ENCODE measurements at places on chromosomes 2 and 18.

GRCh38 chr18:12990641-12990966, 558 bp upstream of the CEP192 start:
- no peak for DNase-seq

- DNase-seq: no peak
Observed at GRCh38 chr18:13501543-13501887, 224.8 kb downstream of the FAM210A start.

DNA sequence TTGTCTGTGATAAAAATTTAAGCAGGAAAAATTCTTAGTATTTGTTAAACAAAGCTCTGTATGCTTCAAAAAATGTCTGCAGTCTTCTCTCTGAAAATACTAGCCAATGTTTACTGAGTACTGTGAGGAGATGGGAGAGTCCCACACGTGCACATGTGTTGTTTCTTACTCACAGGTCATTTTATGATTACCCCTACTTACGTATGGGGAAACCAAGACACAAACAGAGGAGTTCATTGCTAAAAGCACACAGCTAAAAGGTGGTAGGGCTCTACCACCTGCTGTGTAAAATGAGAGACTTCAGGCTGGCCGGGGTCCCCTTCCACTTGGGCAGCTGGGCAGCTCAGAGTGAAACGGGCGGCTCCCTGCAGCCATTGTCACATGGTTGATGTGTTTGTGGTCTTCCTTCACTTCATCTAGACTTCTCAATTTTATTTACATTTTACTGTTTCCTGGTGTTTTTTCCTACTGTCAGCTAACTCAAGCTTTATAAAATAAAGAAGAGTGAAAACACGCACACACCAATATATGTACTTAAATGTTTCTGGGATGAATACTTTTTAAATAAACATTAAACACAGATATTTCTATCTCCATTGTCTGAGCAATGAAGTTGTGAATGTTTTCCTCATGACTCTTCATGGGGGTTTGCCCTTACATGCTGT, 71.2 kb downstream of the MBP start:
- DNase-seq: no peak

- no peak for DNase-seq
Observed at GRCh38 chr2:82000606-82001005, 1696.1 kb upstream of the LRRTM1 start.

DNA sequence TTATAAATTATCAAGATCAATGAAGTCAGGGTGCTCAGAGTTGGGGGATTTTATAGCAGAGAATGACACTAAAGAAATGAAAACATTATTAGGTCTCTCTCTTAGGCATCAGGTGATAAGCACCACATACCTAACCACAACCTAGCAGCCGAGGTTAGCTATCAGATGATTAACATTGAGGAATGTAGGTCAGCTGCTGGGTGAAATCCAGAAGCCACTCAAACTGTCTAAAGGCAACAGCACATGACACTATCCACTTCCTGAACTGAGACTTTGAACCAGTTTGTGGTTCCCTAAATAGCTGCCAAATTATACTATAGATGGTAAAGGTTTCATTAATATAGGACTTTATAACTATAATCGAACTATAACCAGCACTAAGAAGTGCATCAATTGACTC, 4.7 kb downstream of the EPG5 start:
- no peak for DNase-seq

DNA sequence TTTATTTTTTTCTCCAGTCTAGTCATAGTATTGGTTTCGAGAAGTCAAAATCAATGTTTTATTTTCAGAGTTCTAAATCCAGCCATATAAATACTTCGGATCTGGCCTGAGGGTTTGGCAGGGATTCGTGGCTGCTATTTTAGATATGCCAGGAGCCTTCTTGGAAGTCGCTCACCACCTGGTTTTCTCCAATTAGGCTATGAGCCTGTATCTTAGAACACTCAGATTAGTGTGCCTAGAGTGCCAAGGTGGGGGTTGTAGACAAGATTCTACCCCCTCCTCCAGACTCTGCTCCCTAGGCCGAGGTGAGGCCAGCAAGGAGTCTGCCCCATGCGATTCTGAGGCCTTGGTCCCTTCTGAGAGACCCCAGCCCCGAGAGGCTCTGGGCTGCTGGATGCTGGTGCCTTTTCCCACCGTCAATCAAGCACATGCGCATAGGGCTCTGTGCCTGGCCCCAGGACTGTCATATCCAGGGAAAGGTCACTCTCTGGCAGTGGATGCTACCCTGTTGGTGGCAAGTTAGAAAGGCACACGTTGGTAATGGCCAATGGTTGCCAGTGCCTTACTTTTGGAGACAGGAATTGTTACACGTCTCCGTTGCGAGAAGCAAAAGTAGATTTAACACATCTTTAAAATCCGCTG, 197.1 kb downstream of the AGAP1 start:
- DNase-seq: no peak

DNA sequence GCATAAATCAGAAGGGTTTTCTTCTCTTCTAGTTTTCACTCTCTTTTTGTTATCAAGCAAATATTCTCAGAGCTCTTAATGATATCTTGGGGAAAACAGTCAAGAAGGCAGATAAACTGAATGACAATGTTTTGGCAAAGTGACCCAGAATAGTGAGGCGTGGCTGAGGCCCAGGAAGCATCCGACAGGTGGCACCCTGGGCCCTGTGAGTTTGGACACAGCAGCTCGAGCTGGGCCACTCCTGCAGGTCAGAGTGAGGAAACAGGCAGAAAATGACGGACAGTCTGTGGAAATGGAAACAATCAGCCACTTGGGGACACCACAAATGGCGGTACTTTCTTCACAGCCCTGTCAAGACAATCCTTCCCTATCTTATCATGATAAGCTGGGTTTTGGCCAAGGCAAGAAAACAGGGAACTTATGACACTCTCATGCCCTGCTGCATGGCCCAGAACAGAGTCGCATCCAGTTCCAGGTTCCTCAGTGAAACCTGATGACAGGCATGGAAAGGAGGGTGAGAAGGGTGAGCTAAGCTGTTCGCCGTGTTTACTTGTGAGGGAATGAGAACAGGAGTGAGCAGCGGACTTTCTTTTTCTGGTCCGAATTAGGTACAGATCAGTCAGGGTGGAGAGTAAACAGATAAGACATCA, 32.1 kb downstream of the MRPL44 start:
- DNase-seq: peak; percentile 70

- DNase-seq: no peak
Observed at GRCh38 chr2:168328421-168328820, 81.0 kb upstream of the STK39 start.

DNA sequence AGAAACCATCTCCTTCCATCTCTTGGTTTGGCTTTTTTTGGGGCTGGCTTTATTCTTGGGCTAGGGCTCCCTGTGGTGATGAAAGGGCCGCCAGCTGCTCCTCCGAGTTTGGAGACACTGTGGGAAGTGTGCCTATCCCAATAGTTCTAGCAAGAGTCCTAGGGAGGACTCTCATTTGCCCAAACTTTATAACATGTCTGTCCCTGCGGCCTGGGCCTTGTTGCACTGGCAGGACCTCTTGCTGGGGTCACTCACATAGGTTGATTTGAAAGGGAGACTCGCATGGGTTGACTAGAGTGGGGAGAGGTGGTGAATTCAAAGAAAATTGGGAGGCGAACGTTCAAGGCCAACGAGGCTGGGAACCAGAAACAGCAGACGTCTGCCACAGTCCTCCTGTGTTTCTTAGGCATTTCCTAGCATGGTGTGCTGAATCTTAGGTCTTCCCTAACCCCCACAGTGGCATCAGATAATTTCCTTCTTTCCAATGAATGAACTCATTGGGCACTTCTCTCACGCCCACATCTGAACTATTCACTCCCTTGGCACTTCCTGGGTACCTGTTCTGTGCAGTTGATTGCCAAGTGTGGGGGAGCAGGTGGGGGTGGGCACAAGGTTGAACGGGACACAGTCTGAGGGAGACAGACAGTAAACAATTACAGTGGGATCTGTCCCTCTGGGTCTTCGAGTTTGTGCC, 26.8 kb downstream of the NIFK start:
- no peak for DNase-seq
